DMS153 (cell line): ENCODE measurements at places on chromosomes 5 and 9.

- peak; percentile 7 for DNase-seq
Observed at GRCh38 chr5:79133657-79134451, 22.2 kb downstream of the BHMT start.

DNA sequence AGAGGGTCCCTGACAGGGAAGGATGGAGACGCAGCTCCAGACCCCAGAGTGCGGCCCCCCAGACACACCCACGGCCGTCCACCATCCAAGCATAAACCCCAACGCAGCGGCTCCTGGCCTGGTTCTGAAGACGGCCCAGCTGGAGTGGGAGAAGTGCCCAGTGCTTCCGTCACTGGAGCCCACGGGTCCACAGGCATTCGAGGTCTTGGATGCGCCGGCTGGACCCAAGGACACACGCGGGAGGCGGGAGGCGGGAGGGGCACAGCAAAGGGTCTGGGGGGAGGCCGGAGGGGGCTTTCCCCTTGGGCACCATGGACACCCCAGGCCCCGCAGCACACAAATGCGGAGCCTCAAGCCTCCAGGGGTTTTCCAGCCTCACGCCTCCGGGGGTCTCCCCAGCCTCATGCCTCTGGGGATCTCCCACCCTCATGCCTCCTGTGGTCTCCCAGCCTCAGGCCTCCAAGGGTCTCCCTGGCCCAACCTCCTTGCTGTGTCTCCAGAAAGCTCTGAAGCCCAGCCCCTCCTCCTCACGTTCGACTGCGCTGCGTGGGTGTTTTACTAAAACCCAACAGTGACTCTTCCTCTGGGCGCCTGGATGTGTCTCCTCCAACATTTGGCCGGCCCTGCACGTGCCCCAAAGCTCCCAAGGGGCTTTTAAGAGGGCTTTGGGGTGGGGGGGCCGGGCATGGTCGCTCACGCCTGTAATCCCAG lies 15.2 kb downstream of the EXD3 start:
- DNase-seq = no peak

DNA sequence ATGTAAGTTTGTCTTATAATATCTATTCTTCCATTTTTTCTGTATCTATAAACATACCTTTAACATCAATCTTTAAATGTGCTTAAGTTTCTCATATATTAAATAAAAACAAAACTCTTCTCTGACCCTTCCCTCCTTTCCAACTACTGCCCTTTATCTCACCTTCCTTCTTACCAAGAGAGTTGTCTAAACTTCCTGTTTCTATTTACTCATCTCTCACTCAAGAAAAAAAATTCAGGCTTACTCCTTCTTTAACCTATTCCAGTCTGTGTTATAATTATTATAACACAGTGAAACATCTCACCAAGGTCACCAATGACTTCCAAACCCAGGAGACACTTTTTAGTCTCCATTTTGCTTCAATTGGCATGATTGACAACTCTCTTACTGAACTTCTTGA lies 140.9 kb downstream of the CCDC171 start:
- no peak for DNase-seq

- DNase-seq = no peak
Observed at GRCh38 chr5:127766676-127767335, 63.6 kb downstream of the CCDC192 start.

DNA sequence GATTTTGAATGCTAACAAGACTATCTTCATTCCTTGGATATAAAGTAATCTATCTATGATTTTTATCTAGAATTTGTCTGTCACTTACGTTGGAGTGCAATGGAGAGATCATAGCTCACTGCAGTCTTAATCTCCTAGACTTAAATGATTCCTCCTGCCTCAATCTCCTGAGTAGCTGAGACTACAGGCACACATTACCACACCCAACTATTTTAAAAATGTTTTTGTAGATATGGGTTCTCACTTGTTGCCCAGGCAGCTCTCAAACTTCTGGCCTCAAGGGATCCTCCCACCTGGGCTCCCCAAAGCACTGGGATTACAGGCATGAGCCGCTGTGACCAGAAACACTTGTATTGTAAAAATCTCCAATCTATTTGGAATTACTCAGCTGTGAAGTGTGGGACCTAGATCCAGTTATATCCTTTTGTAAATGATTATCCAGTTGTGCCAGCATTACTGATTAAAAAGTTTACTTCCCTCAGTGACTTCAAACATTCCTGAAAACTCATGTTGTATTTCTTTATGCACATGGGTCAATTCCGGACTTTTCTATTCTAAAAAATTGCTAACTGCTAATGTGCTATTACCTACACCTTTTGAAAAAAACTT lies 1793.8 kb upstream of the WWC1 start:
- no peak for DNase-seq

GRCh38 chr5:159038907-159039306 lies 60.8 kb downstream of the EBF1 start:
- DNase-seq = no peak

DNA sequence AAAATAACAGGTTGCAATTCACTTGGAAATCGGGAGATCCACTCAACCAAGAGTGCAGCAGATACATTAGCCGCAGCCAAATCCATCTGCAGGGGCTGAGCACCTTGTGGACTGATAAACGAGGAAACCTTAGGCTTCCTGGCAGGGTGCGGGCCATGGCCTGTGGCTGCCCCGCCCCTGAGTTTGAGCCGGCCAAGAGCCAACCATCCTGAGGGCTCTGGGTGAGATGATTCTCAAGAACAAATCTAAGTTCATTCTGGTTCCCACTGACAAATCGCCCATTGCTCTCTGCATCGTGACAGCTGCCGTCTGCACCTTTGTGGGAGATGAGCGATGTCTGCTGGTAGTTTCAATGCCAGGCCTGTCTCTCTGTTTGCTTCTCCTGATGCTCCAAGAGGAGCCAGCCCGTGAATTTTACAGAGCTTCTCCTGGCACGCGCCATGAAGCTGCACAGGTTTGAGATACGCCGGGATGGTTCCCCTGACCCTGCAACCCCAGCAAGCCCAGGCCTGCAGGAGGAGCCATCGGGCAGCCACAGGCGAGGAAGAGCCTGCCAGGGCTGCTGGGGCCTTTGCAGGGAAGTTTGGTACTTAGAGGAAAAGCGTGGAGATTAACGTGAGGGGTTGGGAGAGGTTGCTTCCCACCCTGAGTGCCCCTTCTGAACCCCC lies 154.0 kb downstream of the OLFM1 start:
- no peak for DNase-seq

DNA sequence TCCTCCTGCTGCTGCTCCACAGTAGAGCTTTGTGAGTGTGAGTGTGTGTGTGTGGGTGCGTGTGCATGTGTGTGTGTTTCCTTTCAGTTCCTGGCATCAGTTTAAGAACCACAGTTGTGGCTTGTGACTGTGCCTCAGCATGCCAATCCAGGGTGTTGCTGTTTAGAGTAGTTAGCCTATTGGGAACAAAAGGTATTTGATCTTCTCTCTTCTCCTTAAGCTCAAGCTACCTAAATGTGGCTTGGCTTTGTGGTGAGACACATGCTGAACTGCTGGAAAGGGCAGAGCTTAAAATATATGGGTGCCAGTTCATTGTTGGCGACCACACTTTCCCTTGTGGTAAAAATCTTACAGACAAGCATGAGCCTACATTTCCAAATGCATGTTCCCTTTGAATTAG lies 116.6 kb upstream of the BNC2 start:
- no peak for DNase-seq

DNA sequence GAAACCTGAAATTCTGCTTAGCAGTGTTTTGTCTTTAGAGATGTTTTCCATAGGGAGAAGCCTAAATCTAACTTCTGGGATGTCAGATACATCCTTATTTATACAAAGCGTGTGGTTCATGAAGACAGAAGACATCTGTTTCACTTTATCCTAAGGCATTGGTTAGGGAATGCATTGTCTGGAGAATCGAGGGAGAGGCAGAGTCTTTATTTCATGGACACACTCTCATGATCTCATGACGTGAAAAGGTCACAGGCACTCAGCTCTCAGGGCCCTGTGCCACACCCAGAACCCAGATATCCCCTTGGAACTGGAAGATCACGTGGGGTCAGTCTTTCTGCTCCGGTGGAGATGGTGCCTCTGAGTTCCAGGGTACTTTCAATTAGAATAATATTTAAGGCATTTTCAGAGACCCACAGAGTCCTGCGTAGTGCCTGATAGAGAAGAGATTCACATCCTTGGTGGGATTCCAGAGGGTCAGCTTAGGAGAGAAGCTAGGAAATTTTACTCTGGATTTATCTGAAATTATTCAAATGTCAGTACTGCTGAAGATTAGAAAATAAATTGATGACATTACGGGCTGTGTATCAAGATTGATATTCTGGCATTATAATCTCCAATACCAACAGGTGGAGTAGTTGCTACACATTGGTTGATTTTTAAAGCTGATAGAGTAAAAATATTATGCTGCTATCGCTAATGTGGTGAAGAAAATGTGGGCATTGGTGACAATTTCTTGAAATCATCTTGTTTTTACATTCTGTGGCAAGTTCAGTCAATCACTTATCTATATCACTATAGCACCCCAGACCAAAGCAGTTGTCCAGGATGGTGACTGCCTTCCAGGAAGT lies 378.3 kb downstream of the MTRR start:
- DNase-seq = peak; percentile 31

GRCh38 chr5:127549551-127549950 lies 32.1 kb downstream of the PRRC1 start:
- DNase-seq = no peak

DNA sequence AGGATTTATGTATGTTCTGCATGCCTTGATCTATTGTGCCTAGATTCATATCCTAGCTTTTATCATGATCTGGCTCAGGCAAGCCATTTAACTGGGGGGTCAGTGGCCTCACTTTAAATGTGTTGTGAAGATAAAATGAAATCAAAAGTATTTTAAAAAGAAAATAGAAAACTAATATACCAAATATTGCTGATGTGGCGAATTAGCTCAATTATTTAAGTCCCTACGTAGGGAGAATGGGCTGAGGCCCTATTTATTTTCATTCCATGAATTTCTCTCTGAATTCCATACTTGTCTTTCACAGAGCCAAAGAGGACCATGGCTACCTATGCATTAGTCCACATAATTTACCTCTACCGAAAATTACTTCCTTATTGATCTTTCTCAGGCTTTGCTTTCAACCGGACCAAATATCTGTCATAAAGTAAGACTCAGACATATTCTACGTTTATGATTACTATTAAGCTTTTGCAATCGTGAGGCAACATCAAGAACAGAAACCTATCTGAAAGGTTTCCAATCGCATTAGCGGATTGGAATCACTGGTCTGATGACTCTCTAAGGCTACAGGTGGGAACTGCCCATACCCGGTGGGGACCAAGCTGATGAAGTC lies 1.7 kb downstream of the MBLAC2 start:
- no peak for DNase-seq

DNA sequence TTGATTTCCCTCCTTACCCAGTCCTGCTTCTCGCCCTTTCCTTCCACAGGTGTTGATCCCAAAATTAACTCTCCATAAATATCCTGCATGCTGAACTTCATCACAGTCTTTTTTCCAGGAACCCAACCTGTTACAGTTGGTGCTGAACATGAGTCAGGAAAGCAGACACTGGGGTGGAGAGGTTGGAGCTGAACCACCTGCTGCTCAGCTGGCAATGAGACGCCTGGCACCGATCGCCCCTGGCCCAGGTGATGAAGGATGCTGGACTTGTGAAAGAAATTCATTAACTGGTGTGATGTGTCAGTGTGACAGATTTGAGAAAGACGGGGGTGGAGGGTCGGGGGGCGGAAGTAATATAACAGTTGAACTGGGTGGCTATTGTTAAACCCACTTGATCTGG lies 30.6 kb downstream of the CPLX2 start:
- peak; percentile 23 for DNase-seq

- no peak for DNase-seq
Observed at GRCh38 chr5:1172007-1172581, 29.3 kb upstream of the SLC6A19 start.

- DNase-seq = no peak
Observed at GRCh38 chr5:64229163-64229774, 63.6 kb downstream of the RNF180 start.

GRCh38 chr5:54986269-54986654 lies 869 bp upstream of the ESM1 start:
- DNase-seq = no peak

GRCh38 chr5:30453168-30453567 lies 740.3 kb upstream of the CDH6 start:
- no peak for DNase-seq

DNA sequence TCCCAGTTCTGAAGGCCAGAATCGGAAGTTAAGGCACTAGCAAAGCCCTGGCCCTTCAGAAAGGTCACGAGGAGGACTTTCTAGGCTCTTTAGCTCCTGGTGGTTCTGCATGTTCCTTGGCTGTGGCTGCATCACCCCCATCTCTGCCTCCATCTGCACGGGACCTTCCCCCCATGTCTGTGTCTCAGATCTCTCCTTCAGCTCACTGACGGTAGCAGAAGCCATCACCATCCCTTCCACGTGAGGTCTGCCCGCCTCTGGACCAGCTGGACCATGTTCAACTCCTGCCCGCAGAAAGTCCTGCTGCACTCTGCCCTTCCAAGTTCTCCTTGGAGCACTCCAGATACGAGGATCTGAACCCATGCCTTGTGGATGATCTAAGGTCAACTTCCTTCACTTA lies 242.9 kb upstream of the IRX1 start:
- no peak for DNase-seq

- no peak for DNase-seq
Observed at GRCh38 chr5:148978370-148979082, 84.3 kb downstream of the SH3TC2 start.

GRCh38 chr5:83608122-83608521 lies 112.5 kb downstream of the HAPLN1 start:
- no peak for DNase-seq

- DNase-seq = no peak
Observed at GRCh38 chr9:33795281-33795680, at the start of gene PRSS3. TSS of gene PRSS3 (plus strand) at chr9:33795561. CDS start at chr9:33795574, 13 bp downstream.

- no peak for DNase-seq
Observed at GRCh38 chr9:106020186-106020585, 325.8 kb downstream of the TMEM38B start.

GRCh38 chr5:132505641-132506040 lies 15.1 kb upstream of the IRF1 start:
- DNase-seq = no peak

DNA sequence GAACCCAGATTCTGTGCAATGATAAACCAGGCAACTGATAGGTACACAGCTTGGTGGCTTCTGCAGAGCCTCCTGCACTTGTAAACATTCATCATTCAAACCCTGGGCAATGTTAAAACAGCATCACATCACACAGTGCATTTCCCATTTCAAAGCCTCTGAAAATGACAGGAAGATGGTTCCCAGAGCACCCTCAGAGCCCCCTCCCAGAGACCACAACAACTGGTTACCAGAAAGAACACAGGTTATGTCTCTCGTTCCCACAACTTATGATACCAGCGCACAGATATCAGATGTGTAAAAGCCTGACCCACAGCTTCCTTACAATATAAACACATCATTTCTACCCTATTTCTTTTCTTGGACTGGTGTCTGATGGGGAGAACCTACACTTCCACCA lies 248.7 kb downstream of the AUH start:
- no peak for DNase-seq

DNA sequence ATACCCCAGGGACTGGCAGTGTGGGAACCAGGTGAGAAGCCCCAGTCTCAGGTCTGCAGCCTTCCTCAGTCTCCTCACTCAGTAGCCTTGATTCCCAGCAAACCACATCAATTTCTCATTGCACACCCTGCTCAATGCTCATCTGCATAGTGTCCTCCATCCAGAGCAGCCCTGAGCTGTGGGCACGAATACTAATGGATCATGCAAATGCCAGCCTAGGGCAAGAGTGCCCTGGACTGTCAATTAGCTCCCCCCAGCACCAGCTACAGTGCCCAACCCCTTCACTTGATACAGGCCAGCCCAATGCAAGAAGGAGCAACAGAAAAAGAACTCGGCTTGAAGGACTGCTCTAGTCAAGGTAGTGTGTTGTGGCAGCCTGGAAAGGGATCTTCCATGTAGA lies 9.8 kb upstream of the KCNIP1 start:
- no peak for DNase-seq
